ENCODE measurements at places on chromosomes 2 and 18.

DNA sequence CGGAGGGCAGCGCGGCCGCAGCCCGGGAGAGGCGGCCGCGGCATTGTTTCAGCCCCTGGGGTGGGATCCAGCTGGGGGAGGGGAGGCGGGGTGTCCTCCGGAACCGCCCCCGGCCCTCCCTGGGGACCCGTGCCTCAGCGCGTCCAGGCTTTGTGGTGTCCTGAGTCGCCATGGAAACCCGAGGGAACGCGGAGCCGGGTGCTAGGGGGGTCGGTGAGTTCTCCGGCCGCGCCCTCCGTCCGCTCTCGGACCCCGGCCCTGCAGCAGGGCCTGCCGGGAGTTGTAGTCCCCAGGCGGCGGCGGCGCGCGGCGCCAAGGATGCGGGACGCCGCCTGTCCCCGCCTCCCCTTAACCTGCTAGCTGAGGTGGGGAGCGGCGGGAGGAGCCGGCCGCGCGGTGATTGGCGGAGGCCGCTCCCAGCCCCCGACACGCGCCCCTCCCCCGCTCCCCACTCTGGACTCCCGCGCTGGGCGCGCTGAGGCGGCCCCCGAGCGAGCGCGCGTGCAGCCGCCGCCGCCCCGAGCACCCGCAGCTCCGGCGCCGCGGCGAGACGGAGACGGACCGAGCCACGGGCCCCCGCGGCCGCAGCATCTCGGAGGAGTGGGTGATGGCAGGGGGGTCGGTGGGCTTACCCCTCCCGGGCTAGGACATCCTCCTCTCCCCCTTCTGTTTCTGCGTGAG, at the start of gene DPYSL5:
Gene DPYSL5 (plus strand): TSS at position 478 of the 681 bp plus-strand sequence. CDS start 50,368 bp downstream, outside the sequence.
- peak; percentile 53 for DNase-seq

DNA sequence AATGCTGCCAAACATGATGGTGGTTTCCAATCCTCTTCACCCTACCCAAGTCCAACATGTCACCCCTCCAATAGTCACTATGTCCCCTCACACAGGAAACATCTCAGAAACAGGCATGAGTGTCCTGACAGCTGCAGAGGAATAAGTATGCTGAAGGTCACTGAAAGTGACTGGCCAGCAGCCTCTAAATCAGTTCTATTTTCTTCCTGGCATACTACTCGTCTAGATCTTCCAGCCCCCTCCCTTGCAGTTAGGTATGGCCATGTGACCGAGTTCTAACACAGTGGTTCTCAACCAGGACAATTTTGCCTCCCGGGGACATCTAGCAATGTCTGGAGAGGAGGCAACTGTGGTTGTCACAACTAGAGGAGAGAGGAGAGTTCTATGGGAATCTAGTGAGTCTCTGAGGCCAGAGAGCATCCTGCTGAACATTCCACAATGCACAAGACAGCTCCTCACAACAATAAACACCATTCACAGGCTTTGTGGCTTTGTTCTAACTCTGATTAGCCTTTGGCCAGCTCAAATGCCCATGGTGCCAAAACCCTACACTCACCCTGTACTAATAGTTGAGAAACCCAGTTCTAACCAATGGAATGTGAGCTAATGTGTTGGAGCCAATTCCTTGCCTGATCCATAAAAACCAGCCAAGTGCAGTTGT, 12.6 kb upstream of the ID2 start:
- DNase-seq: no peak

GRCh38 chr2:74307720-74308119, 35.5 kb downstream of the SLC4A5 start:
- DNase-seq: no peak

DNA sequence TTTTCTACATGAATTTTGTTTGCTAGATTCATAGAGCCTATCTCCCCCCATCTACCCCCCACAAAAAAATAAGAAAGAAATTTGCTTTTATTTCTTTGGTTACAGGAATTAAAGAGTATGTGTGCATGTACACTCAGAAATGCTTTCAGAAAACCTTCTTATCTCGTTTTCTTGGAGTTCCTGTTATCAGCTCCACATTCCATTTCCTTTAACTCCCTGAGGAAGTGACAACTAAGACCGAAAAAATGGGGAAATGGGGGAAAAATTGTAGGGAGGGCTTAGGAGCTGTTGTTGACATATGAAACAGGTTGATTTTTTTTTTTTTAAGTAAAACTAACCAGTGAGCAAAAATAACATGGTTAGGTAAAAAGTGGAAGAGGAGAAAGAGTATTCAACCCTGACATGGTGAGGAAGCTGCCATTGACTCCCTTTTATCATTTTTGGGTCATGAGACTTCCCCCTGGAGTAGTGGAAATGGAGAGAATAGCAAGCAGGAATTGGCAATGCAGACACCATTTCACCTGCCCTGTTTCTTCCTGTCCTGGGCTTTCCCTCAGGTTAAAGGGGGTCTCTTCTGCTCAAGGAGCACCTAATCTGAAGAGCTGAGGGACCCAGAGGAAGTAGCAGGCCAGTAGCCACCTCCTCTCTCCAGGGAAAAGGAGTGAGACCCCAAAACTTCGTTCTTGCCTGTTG, 93.5 kb downstream of the OSBPL6 start:
- no peak for DNase-seq

DNA sequence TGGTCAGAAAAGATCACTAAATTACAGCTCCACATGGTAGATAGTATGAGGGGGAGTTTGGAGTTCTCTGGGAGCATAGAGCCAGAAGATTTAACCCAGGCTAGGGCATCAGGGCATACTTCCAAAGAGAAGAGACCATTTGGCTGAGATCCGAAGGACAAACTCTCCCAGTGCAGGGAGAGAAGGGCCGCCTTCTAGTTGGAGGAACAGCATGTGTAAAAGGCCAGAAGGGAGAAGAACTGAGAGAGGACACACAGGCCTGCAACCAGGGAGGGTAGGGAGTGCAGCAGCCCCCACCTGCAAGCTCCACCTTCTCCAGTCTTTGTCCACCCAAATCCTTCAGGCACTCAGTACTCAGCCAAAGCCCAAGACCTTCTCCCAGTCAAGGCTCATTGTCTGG, 182.0 kb downstream of the GFPT1 start:
- DNase-seq: no peak

DNA sequence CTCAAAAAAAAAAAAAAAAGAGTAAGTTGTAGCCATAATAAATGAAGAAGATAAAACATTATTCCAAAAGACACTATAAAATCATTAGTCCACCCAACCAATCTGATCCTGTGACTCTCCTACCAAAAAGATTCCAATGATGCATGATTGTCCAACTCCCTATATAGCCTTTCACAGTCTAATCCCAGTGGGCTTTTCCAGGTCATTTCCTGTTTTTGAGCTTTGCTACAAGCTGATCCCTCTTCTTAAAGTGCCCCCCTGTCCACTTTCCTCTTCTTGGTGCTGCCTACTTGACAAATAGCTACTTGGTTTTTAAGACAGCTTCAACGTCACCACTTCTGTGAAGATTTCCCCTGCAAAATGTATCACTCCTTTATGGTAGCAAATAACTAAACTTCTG, 88.4 kb downstream of the SEMA4F start:
- no peak for DNase-seq

- no peak for DNase-seq
Observed at GRCh38 chr2:54259413-54260240, 3.6 kb upstream of the TSPYL6 start.

- DNase-seq: no peak
Observed at GRCh38 chr2:54897420-54898310, 152.6 kb downstream of the RTN4 start.

DNA sequence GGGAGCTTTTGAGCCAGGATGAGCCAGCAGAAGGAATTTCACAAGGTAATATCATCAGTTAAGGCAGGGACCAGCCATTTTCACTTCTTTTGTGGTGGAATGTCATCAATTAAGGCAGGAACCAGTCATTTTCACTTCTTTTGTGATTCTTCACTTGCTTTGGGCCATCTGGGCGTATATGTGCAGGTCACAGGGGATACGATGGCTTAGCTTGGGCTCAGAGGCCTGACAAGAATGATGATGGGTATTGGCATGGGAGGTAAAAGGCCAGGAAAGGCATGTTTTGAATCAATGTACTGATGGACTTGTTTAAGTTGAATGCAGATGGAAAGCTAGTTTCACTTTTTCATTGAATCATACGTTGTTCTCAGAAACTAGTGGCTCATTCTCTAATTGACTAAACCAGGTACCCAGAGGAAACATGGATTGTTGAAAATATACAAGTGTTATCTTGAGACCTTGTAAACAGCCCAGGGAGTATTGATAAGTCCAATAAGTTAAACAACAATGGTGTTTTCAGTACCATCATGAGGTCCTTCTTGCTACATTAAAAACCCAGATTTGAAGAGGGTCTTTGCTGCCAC, 1672.5 kb upstream of the DDX18 start:
- no peak for DNase-seq

DNA sequence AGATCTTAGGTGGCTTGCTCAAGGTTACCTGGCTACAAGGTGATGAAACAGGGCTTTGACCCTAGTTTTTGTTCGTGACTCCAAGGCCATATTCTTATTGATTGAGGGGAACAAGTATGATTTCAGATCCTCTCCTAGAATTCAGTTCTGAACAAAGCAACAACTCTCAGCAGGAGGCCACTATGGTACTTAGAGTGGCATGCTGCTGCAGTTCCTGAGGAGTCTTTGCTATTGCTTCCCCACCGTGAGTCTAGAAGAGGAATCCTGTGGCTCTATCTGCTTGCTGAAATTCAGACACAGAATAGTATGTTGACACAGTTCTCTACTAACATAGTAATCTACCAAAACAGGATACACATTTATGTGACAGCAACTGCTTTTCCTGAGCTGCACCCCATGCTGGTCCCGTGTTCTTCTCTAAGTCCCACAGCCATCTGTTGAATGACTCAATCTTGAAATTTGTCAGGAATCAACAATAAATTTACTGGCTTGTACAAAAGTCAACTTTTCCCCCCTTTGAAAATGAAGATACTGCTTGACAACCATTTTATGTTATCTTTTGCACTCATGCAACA, 4.1 kb downstream of the TGFBRAP1 start:
- DNase-seq: no peak

DNA sequence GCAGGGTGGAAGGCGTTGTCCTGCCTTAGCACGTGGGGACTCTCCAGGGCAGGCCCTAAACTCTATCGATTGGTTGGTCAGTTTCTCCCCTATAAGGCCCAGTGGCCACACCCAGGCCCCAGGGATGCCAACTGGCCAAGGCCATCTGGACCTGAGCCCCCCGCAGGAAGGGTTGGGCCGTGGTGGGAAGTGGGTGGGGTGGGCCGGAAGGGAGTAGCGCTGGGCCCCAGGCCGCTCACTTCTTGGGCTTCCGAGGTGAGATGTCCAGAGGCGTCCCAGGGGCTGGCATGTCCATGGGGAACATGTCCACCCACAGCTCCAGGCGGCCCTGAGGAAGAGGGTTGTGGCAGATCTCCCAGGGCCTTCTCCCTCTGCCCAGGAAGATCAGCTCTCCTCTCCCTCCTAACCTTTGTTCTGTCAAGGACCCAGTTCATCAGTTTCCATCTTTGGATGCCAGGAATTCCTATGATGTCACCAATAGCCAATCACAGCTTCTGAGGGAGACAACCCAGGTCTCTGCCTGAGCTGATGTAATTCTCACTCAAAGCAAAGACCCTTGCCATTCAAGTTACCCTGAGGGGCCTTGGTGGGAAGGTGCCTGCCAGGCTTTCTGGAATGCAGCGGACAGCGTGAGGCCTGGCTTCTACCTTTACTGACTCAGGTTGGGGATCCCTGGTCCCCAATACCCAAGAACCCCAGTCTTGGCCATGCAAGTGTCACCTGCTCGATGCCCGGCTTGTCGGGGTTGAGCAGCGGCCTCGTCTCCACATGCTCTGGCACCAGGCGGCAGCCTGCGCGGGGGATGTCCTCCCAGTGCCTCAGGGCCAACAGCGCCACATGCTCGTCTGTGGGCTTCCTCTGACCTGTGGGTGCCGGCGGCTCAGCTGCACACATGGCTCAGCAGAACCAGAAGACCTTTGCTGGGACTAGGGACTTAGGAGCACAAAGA, 14.4 kb downstream of the OTOF start:
- no peak for DNase-seq

All from amygdala (tissue), 56 donors.